NCI-H187 treated with DMSO at 0.1 percent for 48 hours (cell line): ENCODE measurements at places on chromosomes 3 and 15.
A peak's percentile ranks its signal among the peaks of the same experiment; 100 is the strongest.

GRCh38 chr3:99094606-99095005 lies 193.1 kb upstream of the DCBLD2 start:
- DNase-seq, result no peak

DNA sequence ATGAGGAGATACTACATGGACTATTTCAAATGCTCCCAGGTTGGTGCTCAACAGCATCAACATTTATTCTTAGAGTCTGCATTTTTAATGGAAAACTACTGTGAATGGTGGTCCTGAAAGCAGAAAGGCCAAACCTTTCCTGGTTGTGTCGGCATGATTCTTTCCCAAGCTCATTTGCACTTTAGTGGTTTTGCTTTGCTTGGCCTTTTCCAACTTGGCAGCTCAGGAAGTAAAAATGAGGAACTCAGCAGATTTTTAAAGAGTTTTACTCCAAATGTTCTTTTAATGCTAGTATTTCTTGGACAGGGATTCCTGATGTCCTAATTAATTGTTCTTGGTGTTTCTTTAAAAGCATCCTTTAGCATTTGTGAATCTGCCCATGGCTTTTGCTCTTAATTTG lies 197.4 kb downstream of the SLC9A9 start:
- no peak for DNase-seq

DNA sequence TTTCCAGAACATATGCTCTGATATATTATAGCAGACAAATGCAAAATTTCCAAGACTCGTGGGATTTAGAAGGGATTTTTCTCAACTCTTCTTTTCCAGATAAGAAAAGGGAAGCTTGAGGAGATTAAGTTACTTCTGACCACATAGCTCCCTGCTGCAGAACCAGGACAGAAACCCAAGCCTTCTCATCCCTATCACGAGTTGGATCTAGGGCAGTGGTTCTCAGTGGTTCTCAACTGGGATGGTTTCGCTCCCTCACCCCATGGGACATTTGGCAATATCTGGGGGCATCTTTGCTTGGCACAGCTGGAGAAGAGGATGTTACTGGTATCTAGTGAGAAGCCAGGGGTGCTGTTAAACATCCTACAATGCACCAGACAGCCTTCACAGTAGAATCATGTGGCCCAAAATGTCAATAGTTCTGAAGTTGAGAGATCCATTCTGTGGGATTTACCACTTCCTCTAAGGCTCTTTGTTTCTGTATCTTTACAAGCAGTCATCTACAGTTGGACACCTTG lies 64.2 kb downstream of the LIPC start:
- DNase-seq, result no peak

GRCh38 chr3:130770644-130771043 lies 24.0 kb upstream of the PIK3R4 start:
- DNase-seq, result no peak

DNA sequence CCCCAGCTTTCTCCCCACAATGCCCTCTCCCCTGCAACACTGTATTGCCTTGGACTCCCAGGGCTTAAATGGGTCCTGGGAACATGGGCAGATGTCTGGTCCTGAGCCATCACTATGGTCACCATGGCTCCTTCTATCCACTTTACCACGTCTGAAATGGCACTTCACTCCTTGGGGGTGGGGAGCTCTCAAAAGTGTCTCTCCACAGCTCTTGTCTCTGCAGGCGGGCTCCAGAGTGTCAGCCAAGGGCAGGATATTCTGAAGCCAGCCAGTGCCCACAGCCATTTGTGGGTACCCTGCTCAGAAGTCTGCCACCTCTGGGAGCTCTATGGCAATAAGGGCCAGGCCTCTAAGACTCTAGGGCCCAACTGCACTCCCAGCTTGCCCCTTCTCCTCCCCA lies 163.9 kb downstream of the PPM1L start:
- peak; percentile 84 for DNase-seq

DNA sequence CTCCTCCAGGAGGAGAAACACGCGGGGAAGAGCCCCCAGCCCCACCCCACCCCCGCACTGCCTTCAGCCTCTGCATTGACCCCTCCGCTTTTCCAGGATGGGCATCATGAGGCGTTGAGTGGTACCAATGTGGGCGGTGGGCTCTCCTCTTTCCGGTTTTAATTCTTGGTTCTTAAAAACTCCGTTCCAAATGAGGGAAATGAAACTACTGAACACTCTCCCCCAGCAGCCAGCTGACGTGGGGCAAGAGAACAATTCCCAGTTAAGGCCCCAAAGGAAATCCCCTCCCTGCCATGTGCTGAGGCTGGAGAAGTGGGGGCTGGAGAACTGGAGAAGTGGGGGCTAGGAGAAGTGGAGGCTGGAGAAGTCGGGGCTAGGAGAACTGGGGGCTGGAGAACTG lies 5.3 kb upstream of the NRROS start:
- no peak for DNase-seq

- DNase-seq, result no peak
Measured at GRCh38 chr15:52252781-52253180, 42.8 kb downstream of the MYO5C start.

- no peak for DNase-seq
Measured at GRCh38 chr3:148319161-148319915, 378.4 kb upstream of the AGTR1 start.

GRCh38 chr3:9912294-9912935 lies 4.5 kb upstream of the IL17RC start:
- DNase-seq, result no peak

- no peak for DNase-seq
Measured at GRCh38 chr3:191246630-191247029, 47.6 kb downstream of the OSTN start.

GRCh38 chr3:127673191-127674100 lies 694 bp downstream of the ABTB1 start:
- no peak for DNase-seq
